ENCODE measurements at places on chromosomes 13 and 19.

DNA sequence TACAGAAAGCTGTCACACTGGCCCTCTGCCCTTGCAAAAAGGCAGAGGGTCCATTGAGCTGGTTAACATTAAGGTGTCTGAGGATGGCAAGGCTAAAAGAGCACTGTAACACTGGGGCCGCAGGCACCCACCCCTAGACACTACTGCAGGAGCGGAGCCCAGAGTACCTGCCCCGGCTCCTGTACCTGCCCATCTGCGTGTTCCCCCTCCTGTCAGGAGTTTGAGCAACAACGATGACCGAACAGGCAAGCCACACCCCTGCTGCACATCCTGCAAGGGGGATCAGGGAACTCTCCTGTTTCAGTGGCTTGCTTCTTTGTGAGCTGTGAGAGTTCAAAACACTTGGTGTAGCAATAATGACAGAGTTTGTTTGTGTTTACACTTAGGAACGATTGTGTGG is 117.4 kb upstream of the STARD13 start:
- no peak for DNase-seq

- no peak for DNase-seq
Measured at GRCh38 chr19:15031675-15032074, 17.6 kb upstream of the CASP14 start.

DNA sequence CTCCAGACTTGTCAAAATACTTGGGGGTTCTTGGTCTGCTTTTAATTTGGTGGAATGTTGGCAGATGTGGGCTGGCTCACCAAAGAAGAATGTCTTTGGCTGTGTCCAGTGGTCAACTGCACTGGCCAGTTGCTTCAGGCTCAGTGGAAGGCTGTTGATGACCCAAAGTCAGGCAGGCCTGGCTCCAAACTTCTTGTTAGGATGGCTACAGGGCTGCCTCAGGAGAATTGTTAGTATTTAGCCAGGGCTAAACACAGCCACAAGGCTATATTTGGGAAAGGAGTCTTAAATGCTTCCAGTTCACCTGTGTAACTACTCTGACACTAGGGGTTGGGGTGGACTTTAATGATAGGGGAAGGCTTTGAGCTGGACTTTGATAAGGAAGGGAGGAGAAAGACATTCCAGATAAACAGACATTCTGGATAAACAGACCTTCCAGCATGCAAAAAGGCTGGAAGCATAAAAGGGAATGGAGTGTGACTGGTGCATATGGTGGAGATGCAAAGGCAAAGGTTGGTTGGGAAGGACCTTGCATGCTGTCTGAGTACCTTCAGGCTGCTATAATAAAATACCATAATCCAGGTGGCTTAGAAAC is 116.8 kb downstream of the FOXO1 start:
- no peak for DNase-seq

DNA sequence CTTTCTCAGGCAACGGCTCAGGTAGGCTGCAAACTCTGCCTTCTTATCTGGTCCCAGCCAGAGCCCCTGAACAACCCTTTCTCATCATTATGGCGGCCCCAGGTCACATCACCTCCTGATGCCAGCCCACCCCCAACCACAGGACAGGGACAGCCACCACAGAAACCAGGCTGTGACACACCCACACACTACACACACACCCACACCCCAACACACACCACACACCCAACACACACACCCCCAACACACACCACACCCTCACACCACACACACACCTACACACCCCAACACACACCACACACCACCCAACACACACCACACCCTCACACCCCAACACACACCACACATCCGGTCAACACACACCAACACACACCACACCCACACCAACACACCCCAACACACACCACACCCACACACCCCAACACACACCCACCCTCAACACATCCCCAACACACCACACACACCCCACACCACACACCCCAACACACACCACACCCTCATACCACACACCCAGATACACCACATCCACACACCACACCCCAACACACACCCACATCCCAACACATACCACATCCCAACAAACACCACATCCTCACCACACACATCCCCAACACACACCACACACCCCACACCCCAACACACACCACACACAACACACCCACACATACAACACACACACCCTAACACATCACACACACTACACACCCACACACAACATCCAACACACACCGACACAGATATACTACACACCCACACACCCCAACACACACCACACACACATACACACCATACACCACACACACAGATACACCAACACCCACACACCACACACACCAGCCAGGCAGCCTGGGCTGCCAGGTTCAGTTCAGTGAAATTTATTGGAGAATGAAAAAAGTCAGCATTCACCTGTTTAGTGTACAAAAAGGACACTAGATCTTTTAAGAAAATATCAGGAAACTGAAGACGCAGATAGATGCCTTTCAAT is 4.2 kb upstream of the ISYNA1 start:
- DNase-seq = no peak

- DNase-seq = no peak
Measured at GRCh38 chr19:39672473-39672872, 16.8 kb downstream of the LGALS16 start.

- DNase-seq = peak; percentile 30
Measured at GRCh38 chr19:51695088-51695487, 2.0 kb downstream of the SPACA6 start.

GRCh38 chr19:10095622-10095947 is 6.9 kb downstream of the ANGPTL6 start:
- no peak for DNase-seq

- no peak for DNase-seq
Measured at GRCh38 chr13:39397896-39398265, 205.1 kb downstream of the LHFPL6 start.

- peak; percentile 27 for DNase-seq
Measured at GRCh38 chr19:43625918-43626579, 6.6 kb upstream of the ZNF428 start.

- no peak for DNase-seq
Measured at GRCh38 chr13:64930636-64931035, 2299.5 kb downstream of the PCDH9 start.

DNA sequence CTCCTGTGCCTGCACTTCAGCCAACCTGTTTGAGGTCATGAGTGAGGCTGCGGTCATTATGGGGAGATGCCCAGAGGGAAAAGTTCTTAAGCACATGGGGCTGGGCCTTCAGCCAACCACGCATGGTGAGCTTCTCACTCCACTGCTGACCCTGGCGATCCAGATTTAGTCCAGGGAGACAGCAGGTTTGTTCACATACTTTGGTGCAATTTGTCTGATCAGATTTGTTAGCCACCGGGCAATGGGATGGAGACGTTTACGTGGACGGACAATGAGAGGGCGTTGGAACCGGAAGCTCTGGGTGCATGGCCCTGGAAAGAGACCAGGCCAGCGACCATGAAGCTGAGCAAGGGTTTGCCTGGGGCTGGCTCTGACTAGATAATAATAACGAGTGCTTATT is 56.2 kb downstream of the RGCC start:
- DNase-seq = no peak

DNA sequence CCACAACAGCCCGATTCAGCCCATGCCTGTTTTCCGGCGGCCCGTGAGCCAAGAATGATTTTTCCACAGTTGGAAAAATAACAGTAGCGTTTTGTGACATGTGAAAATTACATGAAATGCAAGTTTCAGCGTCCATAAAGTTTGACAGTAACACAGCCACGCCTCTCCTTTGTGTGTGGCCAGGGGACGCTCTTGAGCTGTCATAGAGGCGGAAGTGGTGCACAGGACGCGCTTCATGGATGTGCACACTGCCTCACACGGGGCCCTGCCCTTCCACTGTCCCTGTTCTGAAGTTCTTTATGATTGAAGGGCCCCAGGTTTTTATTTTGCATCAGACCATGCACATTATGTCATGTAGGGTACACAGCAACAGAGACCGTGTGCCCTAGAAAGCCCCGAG is 12.4 kb upstream of the ELAVL1 start:
- DNase-seq = no peak

DNA sequence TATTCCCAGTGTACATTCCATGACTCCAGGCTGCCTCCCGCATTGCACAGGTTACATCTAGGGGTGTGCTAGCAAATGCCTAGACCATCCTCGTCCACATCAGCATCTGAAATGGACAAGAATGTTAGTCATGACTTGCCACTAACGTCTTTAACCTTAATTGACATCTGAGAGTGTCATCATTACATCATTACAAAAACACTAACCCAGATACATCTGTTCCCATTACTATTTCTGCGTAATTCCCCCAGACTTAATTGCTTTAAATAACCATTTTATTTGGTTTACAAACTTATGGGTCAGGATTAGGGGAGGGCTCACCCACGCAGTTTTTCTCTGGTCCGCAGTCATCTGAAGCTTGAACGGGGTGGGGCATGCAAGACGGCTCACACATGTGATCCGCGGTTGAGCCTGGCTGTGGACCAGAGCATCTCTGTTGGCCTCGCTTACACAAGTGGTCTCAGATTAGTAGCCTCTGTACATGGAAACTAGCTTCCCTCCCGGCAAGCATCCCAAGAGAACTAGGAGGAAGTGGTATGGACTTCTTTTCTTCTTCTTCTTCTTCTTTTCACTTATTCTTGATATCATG is 15.9 kb downstream of the KL start:
- DNase-seq = no peak

DNA sequence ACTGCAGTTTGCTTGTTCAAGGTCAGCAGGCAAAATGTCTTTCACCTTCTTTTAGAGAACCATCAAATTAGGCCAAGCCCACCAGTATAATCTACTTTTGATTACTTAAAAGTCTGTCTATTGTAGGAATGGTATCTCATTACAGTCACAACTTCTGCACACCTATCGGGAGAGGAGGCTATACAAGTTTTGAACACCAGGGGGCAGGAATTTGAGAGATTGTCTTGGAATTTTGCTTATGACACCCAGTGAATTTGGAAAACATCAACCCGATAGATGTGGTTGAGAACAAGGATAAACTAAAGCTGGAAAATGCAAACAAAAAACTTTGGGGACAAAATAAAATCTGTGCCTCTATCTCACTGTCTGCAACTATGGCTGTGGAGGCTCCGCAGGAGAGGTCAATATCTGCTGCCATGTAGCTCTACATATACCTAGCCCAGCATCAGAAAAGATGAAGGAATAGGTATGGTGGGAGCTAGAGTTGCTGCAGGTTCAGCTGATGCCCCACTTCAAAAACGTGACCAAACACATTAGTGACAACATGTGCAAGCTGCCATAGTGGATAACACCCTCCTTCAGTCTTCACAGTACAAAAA is 1299.2 kb upstream of the SPRY2 start:
- DNase-seq = peak; percentile 51

DNA sequence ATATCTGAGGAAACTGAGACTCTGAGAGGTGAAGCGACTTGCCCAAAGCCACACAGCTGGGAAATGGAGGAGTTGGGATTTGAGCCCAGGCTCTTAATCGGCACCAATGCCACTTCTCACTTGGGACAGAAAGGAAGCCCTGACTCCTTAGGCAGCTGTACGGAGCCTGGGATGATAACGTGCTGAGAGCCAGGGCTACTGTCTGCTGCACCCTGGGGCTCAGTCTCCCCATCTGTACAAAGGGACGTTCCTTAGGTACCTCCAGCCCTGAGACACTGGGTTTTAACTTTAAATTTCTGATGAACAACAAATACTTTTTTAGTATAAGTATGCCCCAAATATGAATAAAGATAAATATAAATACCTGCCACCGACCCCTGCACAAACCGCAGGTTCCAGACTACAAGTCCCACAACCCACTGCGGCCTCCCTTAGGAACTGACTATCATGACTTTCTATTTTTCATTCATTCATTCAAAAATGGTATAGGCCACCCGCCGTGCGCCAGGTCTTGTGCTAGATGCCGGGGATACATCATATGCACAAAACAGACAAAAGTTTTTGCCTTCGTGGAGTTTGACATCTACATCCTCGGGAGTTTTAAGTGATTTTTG is 776 bp upstream of the NCLN start:
- peak; percentile 71 for DNase-seq

DNA sequence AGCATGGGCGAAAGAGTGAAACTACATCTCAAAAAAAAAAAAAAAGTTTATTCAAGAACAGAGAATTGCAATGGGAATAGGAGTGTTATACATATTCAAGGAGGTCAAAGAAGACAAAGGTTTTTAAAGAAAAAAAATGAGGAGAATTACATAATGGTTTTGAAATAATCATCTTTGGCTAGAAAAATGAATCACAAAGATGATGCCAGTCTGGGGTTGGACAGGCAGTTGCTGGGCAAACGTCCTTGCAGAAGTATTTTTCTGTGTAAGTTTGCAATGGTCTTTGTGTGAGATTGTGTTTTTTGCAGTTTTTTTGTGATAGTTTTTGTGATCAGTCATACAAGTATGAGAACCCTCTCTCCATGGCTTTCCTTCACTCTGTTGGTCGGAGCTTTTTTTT is 23.7 kb downstream of the LYPD3 start:
- DNase-seq = peak; percentile 55

- DNase-seq = no peak
Measured at GRCh38 chr13:95800436-95800835, 123.5 kb downstream of the DNAJC3 start.

GRCh38 chr13:74027161-74027779 is 106.9 kb downstream of the KLF12 start:
- DNase-seq = no peak

- DNase-seq = no peak
Measured at GRCh38 chr19:33186431-33187182, 7.5 kb upstream of the LRP3 start.

DNA sequence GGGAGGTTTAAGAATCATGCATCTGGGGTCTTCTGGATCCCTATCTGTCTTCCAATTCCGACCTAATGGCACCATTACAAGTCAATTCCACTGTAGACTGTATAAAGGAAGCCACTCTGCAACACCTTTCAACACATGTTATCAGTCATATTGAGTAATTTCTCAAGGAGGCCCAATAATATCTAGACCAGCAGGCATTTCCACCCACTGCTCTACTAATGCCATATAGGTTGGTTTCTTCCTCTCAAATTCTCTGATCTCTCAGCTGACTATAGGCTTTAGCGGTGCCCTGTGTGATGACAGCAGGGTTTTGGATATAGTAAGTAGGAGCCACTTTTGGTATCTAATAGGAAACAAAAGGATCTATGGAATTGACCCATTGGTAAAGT is 12.4 kb upstream of the ITM2B start:
- no peak for DNase-seq

DNA sequence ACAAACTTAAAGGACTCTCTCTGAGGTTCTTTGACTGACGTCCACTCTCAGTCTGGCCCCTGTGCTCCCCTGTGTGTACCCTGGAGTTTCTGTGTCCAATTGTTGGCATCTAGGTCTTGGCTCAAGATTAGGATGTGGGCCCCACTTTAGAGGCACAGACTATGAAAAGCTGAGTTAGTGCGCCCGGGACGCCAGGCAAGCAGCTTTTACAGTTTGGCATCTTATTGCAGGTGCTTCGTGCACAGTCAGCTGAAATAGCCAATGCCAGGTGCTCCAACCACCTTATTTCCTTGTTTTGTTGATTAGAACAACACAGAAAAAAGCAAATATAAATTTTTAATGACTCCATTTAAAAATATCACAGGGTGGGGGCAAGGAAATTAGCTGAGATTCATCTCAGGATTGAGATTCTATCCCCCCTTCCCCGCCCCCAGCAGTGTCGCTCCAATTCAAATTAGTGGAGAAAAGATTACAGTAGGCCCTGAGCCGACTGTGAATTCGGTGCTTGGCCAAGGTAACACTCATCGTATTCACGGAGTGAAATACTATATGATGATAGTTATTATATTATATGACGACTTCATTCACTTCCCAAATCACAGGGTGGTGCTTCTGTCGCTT is 4.3 kb downstream of the SOX1 start:
- no peak for DNase-seq

Measured in epithelial cell of esophagus (primary cell).